ENCODE measurements at places on chromosomes 6 and 20.

DNA sequence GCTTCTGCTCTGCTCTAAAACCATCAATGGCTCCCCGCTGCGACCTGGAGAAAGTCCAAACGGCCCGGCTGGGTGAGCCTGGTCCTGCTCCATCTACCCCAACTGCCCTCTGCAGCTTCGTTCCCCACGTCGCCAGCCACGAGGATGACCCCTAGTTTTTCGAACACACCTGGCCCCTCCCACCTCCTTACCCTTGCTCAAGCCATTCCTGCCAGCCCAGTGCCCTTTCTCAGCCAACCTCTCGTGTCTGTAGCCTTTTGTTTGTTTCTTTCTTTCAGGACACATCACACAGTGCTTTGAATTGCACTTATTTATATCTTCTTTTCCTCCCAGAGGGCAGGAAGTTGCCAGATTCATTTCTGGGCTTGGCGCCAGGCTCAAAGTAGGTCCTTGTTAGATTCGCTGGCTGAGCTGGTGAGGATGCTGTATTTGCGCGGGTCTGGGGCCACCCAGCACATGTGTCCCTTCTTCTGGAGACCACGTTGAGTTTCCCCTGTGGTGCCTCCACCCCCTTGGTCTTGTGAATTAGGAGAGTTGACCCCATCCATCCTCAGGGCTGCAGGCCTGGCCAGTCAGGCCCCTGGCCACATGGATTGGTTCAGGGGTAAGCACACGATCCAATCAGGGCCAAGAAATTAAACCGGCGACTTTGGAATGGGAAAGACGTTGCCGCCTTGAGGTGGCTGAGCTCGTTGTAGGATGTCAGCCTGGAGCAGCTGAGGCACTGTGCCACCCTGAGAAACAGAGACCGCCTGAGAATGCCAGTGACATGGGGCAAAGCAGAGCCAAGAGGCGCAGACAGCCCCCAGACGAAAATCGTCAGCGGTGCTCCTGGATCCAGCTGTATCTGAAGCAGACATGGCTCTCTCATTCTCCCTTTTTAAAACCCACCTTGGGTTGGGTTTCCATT is 156.0 kb downstream of the CEBPB start:
- DNase-seq, result peak; percentile 52

GRCh38 chr6:33410711-33411631 is at the start of gene PHF1:
Gene PHF1, plus strand, starts transcription at chr6:33411014. Its CDS starts 1,250 bp downstream, at chr6:33412264.
- DNase-seq, result no peak

DNA sequence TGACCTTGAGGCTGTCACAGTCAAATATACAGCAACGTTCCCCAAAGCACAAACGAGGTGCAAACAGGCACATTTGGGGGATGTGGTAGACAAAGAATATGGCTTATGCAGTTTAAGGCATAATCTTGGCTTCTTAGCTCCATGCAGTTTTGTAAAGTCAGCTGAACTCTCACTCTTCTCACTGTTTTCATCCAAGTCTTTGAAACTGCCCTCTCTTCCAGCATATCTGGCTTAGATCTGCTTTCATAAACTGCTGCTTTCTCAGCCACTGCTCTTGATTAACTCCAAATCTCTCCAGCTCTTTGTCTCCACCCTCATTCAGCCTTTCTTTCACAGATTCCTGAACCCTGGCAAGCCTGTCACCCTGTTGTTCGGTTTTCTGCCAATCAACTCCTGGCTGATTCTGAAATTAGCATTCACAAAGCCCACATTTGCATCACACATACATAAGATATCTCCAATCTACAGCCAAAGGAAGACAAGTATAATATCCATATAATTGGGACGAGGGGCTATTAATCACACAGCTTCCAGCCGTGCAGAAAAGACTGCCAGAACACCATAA is 301.1 kb upstream of the RNF217 start:
- no peak for DNase-seq

DNA sequence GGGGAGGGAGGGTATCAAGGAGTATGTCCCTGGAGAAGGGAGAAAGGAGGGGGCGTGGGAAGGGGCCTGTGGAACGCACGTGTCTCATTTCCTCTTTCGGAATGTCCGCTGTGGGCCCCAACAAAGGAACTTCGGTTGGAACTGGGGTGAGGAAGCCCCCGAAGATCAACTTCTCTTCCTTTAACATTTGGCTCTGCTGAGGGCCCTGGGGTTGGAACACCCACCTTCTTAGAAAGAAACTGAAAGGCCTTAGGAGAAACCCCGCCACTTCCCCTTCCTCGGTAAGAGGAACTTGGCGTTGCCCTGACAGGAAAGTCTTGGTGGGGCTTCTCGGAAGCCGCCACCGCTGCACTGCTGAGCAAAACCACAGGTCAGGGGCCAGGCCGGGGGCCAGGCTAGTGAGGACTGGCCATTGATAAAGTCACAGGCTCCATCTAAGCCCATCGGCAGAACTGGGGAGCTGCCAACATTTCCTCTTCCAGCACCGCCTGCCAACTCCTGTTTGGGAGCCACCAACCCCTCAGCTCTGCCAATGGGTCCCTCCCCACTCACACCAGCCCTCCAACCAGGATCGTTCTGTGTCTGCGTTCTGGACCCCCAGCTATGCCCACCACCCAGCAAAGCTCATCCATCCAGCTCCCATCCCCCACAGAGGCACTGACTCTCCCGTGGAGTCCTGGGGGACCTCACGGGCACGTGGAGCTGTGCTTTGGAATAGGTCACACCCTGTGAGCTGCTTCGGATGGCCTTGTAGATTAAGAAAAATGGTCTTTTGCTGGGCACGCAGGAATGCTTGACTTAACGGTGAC is 44.8 kb downstream of the FGD2 start:
- no peak for DNase-seq

DNA sequence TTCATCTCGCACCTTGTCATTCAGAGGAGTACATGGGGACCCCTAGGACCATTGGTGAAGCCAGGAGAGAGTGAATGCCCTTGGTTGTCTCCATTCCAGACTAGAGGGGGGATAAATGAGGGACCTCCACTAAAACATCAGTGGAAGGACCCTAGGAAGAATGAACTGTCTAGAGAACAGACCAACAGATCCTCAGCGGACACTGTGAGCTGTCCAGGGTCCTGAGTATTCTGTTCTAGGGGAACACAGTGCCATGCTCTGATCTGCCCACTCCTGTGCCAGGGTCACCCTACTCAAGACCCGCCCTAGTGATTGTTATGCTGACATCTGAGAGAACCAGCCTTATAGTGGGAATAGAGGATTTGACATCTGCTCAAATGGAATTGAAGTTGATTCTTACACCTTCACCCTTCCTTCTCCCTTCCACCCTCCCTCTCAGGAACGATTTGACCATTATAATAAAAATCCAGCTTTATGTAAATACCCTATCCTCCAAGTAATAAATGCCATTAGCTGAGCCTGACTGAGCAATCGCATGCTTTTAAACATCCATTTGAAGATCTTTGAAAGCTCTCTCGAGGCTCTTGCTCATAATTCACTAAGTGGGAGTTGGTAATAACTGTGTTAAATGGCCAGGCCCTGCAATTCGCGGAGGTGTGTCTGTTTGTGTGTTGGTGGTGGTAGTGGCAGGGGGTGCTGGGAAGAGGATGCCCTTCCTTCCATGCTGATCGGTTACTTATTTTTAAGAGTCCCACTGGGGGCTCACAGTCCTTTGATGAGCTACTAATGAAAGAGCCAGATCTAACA is 43.6 kb upstream of the SLC32A1 start:
- no peak for DNase-seq

DNA sequence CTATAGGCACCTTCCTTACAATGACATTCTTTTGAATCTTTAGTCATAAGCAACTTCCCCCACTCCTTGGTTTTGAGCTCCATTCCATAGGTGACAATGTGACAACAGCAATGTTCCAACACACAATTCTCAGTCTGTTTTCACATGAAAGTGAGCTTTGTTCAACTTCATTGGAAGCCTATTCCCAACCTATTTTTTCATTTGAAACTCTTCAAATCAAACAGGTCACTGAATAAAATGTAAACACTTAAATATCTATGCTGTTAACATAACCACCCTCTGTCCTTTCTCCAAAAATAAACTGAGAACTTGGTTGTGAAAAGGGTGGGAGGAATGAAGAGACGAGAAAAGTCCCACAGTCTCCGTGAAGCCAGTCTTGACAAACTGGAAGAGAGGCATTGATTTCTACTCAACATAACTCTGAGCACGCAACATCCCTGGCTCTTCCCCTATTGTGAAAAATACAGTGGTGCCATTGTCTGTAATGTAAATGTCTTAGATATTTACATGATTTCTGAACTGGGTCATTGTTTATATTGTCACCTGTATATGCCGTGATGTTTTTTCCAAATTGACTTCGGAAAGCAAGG is 343.1 kb downstream of the TFAP2A start:
- DNase-seq, result no peak

GRCh38 chr20:48926821-48927220 is 5.3 kb downstream of the ARFGEF2 start:
- no peak for DNase-seq

- no peak for DNase-seq
Measured at GRCh38 chr6:163947276-163947675, 532.8 kb downstream of the QKI start.

- no peak for DNase-seq
Measured at GRCh38 chr6:126064748-126065401, 78.5 kb downstream of the TRMT11 start.

- DNase-seq, result no peak
Measured at GRCh38 chr6:132763269-132763668, 5.6 kb upstream of the VNN2 start.

- no peak for DNase-seq
Measured at GRCh38 chr20:50948132-50948785, 10.1 kb downstream of the DPM1 start.

DNA sequence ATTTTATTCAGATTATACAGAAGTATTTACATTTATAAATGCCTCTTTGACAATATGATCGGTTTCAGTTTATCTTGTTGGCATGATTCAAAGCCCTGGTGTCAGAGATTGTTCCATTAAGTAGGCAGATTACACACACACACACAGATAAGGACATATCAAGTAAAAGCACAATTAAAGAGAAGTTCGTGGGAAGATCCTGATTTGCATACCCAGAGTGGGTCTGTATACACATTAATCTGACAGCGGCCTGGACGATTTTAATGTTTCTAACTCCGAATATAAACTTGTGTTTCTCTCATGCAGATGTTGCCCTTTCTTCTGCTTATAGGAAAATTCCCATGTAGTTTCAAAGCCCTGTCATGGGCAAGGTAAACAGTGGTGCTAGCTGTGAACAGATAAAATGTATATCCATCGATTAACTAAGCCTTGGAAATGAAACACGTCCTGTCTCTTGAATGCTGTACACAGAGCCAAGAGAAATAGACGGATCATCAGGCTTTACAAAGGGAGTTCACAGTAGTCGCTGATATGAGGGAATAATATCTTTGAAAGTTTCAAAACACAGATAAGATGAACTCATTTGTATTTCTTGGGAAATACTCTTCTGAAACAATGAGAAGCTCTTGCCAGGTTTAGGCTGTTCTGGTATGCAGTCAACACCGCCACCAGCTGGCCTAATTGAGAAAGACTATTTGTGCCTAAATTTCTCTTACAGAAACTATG is 108.2 kb upstream of the GMDS start:
- peak; percentile 57 for DNase-seq

GRCh38 chr20:61960836-61961235 is 104.8 kb downstream of the TAF4 start:
- no peak for DNase-seq

GRCh38 chr20:10919396-10920140 is 245.8 kb upstream of the JAG1 start:
- DNase-seq, result no peak

DNA sequence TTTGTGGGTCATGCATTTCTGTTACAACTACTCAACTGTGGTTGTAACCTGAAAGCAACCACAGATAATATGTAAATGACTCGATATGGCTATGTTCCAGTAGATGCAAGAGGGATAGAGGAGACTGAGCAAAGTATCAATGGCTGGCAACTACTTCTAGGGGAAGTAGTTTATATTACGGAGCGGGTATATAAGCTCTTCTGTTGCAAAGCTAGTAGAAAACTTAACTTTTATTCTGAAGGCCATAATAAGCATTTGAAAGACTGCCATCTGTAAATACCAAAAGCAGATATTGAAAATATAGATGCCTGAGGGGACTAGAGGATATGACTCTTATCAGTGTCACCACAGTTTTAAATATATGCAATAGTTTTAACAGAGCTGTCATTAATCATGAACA is 655.3 kb downstream of the PHF3 start:
- no peak for DNase-seq

DNA sequence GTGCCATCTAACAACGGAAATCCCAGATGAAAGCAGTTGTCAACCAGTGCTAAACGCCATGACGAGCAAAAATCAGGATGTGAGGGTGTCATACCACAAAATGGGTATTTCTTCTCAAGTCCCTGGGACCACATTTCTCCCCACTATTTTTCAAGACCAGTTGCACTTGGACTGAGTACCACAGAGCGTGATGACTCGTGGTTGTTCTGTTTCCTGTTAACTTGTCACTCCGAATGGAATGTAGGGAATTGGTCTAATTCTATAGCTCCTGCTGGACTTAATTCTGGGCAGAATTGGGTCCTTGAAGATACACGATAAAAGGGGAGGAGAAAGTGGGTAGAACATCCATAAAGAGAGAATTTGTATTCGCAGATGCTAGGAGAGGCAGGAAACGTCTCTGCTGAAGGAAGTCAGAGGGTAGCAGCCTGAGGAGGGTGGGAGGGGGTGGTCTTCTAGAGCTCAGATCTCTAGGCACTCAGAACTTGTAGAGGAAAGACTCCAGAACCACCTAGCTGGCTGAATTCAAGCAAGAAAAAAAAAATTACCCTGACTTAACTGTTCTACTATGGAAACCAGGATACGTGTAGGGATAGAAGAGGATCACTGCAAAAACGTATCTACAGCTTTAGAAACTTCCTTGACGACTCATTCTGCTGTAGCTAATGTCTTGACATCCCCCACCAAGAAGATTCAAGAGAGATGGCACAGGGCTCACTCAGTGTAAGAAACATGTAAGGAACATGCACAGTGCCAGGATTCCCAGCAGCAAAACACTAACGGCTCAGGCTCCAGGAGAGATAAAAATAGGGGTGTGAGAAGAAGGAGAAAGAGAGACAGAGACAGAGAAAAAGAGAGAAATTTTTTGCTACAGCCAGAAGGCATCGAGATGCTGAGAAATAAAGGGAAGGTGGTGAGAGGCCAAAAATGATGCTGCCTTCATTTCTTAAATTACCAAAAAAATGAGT is 494.7 kb downstream of the CD83 start:
- no peak for DNase-seq

DNA sequence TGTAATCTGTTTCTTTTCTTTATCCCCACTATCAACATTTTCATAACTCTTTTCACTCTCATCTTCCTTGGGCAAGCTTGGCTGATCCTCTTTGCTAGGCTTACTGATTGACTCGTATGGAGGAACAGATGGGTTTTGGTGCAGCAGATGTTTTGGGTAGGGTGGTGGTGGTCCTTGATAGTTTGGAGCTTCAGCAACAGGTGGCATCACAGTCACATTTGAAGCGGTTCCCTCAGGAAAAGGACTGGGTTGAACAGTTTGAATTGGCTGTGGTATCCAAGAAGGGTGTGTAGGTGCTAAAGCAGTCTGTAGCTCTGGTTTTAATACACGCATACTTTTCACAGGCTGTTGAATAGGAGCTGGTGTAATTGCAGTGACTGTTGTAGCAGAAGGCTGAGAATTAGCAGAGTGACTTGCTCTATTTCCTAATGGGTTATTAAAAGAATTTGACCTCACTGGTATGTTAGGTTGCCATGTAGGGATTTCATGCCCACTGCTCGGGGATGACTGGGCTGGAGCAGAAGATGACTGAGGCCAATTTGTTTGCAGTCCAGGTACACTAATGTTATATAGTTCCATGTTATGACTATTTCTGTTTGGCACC is 34.5 kb downstream of the LATS1 start:
- no peak for DNase-seq

Data from urinary bladder (tissue), 4 donors.